ENCODE measurements at places on chromosomes 7 and 10.

GRCh38 chr10:21824409-21824808 lies 179.1 kb downstream of the DNAJC1 start:
- DNase-seq, result no peak

DNA sequence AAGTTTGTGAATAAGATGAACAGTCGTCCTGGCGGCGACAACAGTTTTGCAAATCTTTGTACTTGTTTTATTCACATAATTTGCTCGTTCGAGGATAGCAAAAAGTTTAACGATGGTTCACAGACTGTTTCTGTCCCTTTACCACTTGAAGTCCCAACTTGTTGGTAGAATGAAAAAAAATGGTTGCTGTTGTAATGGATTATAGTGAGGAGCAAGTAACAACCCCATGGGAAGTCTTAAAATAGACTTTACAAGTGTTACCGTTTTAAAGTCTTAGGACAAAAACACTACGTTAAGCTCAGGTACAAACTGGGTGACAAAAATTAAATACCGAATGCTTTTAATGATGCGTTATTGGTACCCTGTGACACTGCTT lies 589 bp downstream of the LSM8 start:
- no peak for DNase-seq

DNA sequence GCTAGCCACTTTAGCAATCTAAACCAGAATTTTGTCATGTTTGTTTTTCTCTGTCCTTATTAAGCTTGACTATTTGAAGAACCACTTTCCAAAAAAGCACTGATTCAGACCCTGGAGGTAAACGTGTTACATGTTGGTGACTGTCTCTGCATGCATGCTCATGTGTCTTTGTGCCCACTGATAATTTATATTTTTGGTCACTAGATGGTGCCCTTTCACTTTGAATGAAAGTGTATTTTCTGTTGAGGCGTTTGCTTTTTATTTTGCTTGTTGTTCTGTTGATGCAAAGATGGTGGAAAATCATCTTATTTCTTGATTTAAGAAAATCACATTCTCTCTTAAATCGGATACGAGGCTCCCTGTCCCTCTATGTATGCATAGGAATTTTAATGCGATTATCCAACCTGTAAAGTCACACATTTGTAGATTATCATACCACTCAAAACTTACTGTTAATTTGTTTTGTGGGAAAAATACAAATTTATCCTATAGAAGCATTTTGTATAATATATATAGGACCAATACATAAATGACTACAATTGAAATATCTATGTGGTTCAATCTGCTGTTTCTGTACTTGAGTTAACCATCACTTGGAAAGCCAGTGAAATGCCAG lies 269.3 kb downstream of the BICC1 start:
- no peak for DNase-seq

DNA sequence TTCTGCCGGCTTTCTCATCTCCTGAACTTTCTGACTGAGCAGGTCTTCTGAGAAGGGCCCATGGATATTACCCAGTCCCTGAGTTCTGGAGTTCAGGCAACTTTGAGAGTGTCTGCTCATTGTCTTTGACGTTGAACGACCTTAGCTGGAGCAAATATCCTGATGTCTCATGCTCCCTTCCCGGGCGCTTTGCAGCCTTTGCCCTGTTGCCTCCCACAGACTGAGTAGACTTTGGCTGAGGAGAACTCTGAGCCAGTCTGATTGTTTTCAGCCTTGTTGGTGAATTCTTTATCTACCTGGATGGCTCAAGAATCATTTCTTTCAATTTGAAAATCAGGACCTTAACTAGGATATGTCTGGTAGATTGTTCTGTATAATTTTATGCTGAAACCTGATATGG lies 353.7 kb downstream of the GLRX3 start:
- no peak for DNase-seq

- DNase-seq, result no peak
Measured at GRCh38 chr7:40946549-40946948, 756.3 kb downstream of the INHBA start.

DNA sequence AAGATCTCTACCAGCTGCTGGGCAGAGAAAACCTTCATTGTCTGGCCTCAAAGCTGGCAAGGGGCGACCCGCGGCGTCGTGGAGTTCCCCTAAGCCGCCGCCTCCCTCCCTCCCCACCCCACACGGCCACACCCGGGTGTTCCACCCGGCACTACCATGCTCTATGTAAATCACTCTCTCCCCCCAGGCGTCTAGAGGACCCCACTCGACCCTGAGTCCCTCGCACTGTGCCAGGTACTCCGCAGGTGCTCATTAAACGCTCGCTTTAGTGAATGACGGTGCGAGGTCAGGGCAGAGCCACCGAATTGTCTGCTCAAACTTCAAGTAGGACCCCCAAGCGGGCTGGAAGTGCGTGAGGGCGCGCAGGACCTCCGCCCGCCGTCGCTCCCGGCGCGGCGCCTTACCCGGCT lies 628 bp downstream of the PARP12 start:
- DNase-seq, result no peak

DNA sequence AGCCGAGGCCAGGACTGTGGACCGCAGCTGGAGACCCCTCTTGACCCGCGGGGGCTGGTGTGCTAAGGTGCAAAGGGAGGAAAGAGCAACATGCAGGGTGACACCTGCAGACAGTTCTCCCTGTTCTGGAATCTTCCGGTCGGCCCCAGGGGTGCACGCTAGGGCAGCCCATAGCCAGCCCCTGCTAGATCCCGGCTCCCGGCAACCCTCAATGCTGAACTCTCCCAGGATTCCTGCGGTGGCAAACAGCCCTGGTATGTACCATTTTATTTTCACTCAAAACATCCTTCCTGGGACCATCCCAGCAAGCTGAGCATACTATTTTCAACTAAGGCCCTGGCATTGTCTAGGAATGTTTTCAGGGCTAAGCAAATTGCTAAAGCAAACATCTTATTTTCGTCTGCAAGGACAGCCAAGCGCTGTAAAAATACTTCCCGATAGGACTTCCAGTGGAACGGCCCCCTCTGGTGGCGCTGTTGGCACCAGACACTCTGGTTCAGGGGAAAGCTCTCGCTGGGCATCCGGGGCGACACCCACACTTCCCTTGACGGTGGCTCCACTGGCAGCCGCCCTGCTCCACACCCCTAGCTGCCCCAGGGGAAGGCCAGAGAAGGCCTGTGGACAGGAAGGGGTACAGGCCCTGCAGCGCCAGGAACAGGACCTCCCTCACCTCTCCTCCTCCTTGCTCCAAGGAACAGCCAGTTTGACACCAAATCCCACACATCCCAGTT lies 99.4 kb downstream of the CTBP2 start:
- peak; percentile 96 for DNase-seq

GRCh38 chr7:153930696-153931095 lies 121.5 kb upstream of the DPP6 start:
- DNase-seq, result no peak

DNA sequence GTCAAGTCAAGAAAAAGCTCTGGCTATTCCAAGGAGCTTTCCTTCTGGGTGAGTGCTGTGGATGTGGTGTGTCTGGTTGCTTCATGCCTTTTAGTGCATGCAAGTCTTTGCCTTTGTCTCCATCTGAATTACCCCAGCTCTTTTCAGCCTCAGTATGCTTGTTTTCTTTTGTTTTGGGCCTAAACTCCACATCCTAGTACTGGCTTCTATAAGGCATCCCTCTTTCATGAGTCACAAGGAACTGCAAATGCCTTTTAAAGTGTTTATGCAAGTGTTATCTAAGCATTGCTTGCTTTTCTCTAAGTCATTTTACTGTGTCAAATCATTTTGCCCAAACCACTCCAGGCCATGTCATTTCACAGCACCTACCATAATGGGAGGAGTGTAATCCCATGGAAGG lies 132.1 kb downstream of the PLCE1 start:
- DNase-seq, result peak; percentile 78

- no peak for DNase-seq
Measured at GRCh38 chr10:50874723-50875122, 10.7 kb downstream of the A1CF start.

- no peak for DNase-seq
Measured at GRCh38 chr10:124692100-124692446, 52.1 kb downstream of the FAM53B start.

DNA sequence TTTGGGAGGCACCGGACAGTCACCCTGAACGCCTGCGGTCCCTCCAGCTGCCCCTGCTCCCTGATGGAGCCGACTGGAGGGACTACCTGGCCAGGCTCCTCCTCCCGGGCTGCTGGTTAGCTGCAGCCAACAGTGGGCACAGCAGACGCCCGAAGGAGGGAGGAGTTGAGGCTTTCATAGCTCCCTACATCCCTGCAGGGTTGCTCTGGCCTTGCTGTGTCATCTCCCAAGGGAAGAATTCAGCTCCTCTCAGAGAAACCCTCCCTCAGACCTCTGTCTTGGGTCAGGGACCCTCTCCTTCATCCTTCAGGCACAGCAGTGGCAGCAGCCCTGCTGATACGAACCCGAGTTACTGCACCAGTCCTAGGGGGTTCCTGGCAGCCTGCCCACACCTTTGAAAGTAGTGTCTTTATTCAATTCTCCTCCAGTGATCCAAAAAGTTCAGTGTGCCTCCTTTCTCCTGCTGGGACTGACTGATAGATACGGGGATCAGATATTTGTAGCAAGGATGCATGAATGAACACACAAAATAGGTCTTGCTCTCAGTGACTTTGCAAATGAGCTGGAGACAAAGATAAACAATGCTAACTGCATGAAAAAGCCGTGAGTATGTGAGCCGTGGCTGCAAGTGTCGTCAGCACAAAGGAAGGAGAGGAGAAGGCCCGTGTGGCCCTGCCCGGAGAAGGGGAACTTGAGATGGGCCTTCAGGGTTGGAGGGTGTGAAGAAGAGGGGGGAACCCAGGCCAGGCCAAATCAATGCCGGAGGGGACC lies 136.6 kb downstream of the PRKAG2 start:
- no peak for DNase-seq

GRCh38 chr10:83881661-83882060 lies 257.6 kb upstream of the GHITM start:
- DNase-seq, result no peak

- DNase-seq, result no peak
Measured at GRCh38 chr7:14846405-14846804, 56.1 kb downstream of the DGKB start.

GRCh38 chr7:143978585-143978984 lies 21.5 kb upstream of the OR6B1 start:
- no peak for DNase-seq

DNA sequence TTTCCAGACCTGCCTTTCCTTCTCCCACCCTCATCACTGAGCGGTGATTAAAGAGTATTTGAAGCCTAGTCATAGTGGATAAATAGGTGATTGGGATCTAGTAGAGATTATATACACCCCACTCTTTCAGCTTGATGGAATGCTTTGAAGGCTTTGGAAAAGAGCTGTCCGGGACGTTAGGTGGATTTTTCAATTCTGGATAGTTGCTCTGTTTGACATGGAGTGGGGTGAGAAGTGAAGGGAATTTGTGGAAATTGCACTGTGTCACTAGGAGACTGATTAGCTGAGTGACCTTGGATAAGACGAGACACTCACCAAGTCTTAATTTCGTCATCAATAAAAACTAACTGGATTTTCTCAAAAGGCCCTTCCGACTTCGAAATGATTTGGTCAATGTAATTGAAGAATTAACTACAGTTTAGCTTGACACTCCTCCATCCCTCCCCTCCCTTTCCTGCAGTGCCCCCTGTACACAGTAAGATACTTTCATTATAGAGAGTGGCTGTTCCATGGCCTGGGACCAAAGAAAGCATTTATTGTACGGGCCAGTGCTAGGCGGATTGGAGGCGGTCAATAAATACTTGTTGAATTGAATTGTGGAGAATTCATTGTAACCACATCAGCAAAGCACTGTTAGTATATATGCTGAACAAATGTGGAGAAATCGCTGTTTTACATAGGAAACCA lies 962 bp downstream of the ZKSCAN1 start:
- no peak for DNase-seq

DNA sequence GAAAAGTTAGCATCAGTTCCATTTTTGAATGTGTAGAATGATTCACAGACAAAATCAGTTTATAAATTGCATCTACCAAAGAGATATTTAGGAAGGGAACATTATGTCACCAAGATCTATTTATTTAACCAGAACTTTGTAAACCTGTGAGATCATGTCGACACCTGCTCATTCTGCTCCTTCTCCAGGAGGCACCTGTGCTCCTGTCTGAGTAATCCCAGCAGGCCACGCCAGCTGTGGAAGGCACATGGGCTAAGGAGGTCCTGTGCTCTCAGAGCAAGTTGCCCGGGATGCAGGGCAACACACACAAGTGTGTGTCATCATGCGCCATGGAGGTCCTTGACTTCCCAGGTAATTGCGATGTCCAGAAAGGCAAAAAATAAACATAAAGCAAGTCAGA lies 45.5 kb upstream of the ADARB2 start:
- DNase-seq, result no peak

GRCh38 chr10:43452356-43452914 lies 15.5 kb downstream of the ZNF487 start:
- no peak for DNase-seq

- DNase-seq, result no peak
Measured at GRCh38 chr10:25261558-25261957, 86.8 kb downstream of the GPR158 start.

GRCh38 chr7:48904975-48905374 lies 19.4 kb upstream of the CDC14C start:
- DNase-seq, result no peak

DNA sequence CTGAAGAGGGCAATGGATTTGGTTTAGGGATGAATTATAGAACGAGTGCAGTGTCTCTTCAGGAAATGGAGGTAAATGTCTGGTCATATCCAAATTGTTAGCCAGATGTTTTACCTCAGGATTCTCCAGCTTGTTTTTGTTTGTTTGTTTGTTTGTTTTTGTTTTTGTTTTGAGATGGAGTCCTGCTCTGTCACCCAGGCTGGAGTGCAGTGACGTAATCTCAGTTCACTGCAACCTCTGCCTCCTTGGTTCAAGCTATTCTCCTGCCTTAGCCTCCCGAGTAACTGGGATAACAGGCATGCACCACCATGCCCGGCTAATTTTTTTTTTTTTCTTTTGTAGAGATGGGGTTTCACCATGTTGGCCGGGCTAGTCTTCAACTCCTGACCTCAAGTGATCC lies 6.9 kb downstream of the C10orf120 start:
- no peak for DNase-seq

DNA sequence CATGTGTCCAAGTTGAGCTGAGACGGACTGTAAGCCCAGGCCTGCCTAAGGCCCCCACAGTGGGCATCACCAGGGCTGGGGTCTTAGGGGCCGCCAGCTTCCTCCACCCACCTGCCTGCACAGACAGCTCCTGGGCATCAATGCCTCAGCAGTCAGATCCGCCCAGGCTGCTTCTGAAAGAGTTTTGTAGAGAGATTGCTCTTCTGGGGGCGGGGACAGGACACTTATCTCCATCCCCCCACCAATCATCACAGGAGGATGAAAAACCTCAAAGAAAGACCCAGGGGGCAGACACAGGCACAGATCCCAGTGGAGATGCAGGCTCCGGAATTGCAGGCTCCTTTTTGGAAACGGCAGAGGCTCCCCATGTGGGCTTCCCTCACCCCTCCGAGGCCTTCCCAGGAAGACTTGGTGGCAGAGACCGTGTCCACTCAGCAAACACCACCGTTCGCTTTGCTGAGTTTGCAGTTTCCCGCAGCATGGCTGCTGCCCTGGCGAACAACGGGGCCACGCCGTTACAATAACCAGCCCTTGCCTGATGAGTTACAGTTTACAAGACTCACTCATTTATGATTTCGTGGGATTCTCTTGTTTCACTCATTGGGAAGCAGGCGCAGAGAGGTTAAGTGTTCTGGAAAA lies 96.4 kb downstream of the MKI67 start:
- DNase-seq, result no peak
